ENCODE measurements at places on chromosomes 16 and 17.

DNA sequence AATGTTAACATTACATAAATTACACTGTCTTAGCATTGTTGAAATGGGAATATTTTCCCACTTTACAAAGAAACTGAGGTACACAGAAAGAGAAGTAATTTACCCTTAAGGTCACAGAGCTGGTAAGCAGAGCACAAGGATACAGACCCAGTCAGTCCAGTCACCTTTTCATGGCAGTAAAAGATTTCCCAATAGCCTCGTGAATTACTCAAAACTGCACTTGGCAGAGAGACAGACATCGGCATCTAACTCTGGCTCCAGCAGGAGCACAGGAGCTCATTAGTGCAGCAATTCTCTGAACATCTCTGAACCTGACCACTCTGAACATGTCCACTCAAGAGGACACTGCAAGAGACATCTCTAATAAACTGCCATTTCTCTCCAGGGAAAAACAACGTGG lies 3.1 kb downstream of the TEX2 start:
- DNase-seq = no peak

GRCh38 chr16:86901483-86901882 lies 323.1 kb downstream of the FOXL1 start:
- DNase-seq = no peak

DNA sequence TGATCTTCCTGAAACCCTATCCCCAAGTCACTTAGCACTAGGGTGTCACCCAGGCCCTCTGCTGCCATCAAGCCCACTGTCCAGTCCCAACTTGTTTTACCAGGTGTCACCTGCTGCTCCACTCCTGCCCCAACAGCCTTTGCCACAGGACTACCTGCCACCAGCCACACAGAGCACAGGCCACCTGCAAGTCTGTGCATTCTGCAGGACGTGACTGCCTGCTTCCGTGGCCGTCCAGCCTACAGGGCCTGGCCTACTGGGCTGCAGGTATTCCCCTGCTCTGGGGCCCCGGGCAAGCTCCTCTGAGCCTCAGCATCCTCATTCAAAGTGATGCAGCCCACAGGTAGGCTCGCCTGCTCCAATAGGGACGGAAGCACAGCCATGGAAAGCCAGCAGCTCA lies 3.2 kb downstream of the MCRIP1 start:
- no peak for DNase-seq

DNA sequence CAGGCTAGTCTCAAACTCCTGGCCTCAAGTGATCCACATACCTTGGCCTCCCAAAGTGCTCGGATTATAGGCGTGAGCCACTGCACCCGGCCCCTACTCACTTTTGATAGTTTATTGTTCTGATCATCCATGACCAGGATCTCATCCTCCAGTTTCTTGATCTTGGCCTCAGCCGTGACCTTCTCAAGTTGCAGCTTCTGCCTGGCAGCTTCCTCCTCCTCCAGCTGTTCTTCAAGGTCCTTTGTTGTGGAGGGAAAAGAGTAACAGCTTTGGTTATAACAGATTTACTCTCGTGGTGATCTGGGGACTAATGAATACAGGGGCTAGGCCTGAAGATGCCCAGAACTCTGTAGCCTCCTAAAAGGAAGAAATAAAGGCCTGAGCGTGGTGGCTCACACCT lies 89.9 kb downstream of the NDE1 start:
- DNase-seq = no peak

- no peak for DNase-seq
Observed at GRCh38 chr17:65100316-65101140, 36.6 kb upstream of the RGS9 start.

DNA sequence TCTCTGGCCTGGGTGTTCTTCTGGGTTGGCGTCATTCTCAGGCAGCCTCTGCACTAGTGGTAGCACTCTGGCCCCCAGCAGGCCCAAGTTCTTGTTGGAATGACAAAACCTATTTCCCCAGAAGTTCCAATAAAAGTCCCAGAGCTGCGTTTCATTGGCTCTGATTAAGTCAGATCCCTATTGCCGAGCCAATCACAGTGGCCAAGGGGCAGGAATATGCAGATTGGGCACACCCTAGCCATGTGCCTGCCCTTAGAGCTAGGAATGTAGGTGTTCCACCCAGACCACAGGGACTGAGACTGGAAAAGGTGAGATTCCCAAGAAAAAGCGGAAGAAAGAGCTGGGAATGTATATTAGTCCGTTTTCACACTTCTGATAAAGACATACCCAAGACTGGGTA lies 44.9 kb upstream of the POLR3E start:
- DNase-seq = no peak

DNA sequence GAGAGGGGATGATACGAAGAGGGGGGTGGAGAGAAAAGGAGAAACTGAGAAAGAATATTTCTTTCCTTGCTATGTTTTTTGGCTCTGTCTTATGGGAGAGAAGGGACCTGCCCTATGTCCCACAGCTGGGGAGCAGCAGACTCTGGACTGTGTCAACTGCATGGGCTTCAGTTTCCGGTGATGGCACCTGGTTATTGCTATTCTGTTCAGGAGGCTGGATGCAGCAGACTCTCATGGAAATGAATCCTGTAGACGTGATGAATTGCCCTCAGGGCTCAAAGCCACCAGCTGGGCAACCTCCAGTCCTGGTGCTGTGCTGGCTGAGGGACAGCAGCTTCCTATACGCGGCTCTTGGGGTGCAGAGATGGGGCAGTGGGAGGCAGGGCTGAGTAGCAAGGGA lies 121.2 kb downstream of the HAPSTR1 start:
- DNase-seq = no peak

- no peak for DNase-seq
Observed at GRCh38 chr17:55327225-55328088, 62.7 kb downstream of the HLF start.

GRCh38 chr17:40457369-40457768 lies 14.1 kb downstream of the IGFBP4 start:
- no peak for DNase-seq

DNA sequence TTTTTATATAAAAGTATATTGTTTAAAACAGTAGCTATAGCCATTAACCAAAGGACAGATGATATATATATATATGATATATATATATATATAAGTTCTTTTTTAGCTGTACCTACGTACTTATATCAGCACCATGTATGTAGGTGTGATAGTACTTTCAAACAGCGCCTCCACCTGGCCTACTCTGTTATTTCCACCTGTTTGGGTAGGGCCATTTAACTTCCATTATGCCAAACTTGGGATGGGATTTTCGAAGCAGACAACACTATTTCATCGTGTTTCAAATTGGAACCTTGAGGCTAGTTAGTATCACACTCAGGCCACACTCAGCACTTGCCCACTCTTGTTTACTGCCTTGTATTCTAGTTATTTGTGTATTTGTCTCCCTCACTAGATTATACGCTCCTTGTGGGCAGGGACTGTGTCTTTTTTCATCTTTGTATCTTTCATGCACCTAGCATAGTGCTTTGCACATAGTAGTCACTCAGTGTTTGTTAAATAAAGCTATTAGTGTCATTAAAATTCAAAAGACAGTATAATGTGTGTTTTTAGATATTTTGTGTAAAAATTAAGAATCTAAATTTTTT lies 11.8 kb upstream of the CLTC start:
- no peak for DNase-seq

- no peak for DNase-seq
Observed at GRCh38 chr17:36602924-36603384, 1.6 kb downstream of the MRM1 start.

DNA sequence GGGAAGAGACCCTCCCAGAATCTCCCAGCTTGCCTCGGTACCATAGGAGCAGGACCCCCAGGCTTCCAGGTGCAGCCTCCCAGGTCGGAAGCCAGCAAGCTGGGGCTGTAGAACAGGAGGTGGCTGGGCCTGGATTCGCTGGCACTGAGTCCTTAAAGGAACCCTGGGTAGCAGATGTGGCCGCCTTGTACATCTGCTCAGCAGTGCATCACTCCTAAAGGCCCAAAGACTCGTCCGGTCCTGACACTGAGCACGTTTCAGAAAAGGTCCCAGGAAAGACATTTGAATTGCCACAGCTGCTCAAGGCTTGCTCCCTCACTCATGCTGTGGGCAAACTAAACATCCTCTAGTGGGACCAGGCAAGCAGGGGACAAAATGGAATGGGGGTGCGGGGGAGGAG lies 172.8 kb downstream of the RAB11FIP4 start:
- no peak for DNase-seq

- no peak for DNase-seq
Observed at GRCh38 chr17:27386206-27387075, 69.8 kb upstream of the KSR1 start.

GRCh38 chr17:32261417-32261736 lies 4.3 kb upstream of the RHBDL3 start:
- no peak for DNase-seq

- DNase-seq = no peak
Observed at GRCh38 chr17:18141210-18141803, 32.8 kb downstream of the MYO15A start.

DNA sequence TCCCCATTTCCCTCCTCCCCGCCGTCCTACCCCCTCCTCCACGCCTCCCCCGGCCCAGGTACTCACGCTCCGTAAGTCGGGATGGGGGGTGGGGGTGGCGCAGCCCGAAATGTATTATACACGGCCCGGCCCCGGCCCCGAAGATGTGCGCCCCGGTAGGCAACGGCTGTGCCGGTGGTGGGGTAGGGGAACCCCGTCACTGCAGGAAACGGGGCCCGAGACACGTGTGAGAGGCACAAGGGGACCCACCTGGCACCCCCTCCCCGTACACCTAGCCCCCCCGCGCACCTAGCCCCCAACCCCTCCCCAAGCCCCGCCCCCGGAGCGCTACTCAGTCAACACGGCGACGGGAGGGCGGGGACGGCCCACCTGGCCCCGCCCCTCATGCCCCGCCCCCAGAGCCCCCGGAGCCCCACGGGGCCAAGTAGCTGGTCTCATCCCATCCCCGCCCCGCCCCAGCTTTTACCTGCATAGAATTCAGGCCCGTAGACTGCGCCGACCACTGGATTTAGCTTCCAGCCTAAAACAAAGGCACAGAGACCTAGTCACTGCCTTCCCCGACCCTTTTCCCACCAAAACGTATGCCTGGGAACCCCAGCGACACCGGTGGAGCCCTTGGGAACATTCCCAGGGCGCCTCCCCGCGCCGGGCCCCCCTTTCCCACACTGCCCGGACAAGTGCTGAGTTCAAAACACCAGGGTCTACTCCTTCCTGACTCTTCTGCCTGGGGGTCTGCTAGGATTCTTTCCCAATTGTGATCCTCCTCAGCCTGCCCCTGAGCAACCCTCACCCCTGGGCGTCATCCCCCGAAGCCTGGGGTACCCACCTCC lies 22.8 kb downstream of the ENGASE start:
- DNase-seq = no peak

DNA sequence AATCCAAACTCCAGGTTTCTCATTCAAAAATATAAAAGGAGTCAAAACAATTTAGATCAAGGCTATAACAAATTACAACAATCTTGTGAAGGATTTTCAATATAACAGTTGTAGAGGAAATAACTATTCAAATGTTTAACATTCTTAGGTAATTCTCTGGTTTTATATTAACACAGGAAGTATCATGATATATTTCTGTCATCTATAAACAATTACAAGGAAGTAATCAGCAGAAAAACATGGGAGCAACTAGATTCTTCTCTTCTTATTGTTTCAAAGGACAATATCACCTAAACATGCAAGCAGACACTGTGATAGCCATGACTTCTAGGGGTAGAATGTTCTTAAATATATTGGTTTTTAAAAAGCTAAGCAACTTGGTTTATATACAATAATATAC lies 49.9 kb downstream of the FBXL20 start:
- DNase-seq = no peak

DNA sequence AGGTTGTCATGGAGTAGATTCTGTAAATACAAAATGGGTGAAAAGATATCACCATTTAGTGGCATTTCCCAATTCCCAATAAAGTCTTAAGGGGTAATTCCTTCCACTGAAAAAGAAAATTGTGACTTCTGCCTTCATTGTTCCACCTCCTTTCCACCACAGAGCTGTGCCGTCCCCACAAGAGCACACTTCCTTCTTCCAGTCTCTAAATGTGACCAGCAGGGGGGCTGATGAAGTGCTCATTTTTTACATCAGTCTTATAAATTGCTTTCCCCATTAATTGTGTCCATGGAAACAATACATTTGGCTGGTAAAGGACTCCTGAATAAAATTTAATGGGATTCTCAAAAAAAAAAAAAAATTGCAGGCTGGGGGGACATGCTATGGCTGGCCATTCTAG lies 260.8 kb upstream of the PSMD7 start:
- DNase-seq = no peak

DNA sequence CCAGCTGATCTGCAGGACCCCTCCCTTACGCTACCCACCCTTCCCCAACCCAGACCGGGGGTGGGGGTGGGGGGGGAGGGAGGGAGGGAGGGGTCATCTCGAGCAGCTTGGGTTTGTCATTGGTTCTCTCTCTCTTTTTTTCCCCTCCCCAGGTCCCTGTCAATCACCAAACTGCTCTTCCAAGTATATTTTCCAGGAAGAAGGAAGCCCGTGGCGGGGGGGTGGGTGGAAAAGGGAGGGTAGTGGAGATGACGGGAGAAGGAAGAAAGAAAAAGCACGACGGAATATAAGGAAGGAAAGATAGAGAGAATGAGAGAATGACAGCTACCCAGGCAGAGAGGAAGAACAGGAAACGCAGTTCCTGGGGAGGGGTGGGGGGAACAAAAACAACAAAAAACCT lies 17.9 kb downstream of the SALL1 start:
- no peak for DNase-seq

GRCh38 chr16:69204172-69204571 lies 17.2 kb downstream of the SNTB2 start:
- DNase-seq = no peak

DNA sequence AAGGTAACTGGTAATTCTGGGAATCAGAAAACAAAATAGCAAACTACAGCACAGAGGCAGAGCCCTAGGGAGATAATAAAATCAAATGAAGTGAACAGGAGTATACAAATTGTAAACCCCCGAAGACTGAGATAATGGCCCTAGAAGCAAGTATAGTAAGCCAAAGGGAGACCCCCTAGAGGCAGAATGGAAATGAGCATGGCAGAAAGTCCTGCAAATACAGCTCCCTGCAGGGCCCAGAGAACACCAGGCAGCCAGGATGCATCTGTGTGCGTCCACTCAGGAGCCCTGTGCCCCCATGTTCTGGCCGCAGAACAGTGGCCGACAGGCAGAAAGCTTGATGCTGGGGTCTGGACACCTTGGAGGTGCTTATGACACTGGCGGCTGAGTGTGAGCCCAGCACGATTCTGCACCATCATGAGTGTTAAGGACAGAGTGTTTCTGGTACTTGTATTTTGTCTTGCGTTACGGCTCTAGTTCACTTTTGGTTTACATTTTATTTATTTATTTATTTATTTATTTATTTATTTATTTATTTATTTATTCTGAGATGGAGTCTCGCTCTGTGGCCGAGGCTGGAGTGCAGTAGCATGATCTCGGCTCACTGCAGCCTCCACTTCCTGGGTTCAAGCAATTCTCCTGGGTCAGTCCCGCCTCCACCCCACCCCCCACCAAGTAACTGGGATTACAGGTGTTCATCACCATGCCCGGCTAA lies 48.7 kb downstream of the RGS9 start:
- no peak for DNase-seq

GRCh38 chr17:76506408-76507345 lies 5.5 kb upstream of the RHBDF2 start:
- DNase-seq = no peak
